ENCODE measurements at places on chromosomes 5 and 9.

DNA sequence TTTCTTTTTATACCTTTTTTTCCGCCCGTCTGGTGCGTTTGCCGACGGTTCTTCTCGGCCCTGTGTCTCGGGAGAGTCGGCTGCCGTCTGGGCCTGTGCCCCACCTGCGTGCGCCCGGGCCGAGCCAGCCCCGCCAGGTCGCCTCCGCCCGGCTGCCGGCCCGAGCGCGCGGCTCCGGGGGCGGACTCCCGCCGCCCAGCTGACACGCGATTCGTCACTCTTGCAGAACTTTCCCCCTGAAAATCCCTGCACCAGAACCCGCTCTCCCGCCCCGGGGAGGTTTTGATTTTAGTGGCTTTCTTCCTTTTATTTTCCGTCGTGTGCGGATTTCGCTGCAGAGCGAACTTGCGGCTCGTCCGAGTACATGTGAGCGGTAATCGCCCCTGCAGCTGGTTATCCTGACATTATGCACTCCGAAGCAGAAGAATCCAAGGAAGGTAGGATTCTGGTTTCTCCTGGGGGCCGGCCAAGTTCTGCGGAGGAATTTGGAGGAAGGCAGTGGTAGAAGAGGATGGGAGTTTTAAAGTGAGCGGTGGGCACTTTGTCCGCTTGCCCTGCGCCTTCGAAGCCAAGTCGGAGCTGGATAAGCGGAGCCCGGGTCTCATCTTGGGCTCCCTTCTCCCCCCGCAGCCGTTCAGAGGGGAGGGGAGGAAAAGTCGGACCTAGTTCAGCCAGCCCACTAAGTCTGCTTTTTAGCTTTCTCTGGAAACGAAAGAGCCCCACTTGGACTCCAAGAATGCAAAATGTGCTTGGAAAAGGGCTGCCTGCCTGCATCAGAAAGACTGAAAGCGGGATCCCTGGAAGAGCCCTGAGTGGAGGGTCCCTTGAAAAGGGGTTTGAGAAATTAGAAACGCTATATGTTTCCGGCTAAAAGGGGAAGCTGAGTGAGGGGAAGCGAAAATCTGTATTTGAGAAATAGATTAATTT, at the start of gene TNFAIP8:
Gene TNFAIP8, plus strand, starts transcription at position 335 of the 927 bp plus-strand sequence. Its CDS starts 72 bp downstream, at position 407.
- no peak for DNase-seq

DNA sequence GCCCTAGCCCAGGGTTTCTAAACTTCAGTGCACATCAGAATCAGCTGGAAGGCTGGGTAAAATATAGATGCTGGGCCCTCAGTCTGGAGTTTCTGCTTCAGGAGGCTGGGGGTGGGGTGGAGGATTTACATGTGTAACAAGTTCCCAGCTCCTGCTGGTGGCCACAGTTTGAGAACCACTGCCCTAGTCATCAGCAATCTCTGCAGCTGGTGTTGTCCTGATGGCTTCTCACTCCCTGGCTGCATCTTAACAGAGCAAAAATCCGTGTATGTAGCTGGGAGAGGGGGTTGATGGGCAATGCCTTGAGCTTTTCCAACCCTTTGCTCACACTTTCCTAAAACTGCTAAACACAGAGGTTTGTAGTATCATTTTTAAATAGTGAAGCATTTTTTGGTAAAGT, 186.0 kb upstream of the KLF9 start:
- DNase-seq: no peak

GRCh38 chr5:150144246-150144801, 11.3 kb downstream of the PDGFRB start:
- no peak for DNase-seq

DNA sequence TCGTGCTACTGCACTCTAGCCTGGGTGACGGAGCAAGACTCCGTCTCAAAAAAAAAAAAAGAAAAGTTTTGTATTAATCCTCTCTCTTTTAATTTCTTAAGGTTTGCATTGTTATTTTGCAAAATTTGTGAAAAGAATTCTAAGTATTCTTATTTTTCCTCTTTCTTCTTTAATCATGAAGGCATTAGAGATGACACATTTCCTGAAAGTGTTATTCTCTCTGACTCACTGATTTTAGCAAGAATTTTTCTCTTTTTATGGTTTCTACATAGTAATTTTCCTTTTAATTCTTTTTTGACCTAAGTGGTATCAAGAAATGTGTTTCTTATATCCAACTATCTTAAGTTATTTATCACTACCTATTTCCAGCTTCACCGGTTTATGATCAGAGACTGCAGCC, 78.0 kb downstream of the NSUN2 start:
- DNase-seq: no peak

- DNase-seq: no peak
Measured at GRCh38 chr5:96726802-96727201, 64.6 kb downstream of the CAST start.

DNA sequence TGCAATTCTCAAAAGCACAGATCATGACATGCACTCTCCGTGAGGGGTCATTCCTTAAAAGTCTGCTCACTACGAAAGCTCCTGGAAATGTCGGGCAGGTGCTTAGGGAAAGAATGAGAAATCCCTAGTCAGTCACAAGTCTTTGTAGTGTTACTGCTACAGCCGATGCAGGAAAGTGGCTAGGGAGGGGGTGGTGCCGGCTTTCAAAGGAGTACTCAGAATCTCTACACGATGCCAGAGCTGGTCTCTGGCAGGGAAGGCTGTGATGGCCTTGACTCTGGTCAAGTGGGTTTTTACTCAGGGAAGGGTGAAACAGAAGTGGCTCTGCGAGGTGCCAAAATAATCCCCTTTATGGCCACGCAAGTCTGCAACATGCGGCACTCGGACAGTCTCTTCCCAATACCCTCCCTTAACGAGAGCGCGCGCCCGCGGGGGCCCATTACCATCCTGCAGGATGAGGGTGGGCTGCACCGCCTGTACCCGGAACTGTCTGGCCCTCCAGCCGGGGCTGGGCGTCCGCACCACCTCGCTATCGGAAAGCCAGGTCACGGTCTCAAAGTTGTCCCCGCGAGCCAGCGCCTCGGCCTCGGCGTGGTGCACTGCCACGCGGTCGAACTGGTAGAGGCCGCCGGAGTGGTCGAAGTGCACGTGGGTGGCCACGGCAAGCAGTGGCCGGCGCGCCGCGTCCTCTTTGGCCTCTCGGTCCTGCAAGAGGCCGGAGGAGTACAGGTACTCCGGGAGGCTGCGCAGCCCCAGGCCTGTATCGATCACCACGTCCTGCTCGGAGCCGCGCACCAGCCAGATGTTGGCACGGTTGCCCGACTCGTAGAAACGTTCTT, 956 bp downstream of the MBLAC2 start:
- peak; percentile 20 for DNase-seq

DNA sequence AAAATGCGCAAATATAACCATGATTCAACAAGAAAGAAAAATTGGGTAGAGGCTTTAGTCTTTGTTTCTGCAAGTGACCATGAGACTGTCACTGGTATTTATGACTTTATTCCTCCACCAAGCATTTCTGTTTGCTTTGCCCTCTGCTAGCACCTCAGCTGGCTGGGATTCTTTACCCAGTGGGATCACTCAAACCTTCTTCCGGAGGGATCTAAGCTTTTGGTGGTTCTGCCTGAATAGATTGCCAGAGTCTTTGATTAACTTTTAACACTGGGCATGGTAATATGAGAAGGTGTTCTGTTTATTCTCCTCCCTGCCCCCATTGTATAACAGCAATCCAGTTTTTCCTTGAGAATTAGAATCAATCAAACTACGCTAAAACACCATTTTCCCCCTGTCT, 59.1 kb upstream of the FBN2 start:
- no peak for DNase-seq

DNA sequence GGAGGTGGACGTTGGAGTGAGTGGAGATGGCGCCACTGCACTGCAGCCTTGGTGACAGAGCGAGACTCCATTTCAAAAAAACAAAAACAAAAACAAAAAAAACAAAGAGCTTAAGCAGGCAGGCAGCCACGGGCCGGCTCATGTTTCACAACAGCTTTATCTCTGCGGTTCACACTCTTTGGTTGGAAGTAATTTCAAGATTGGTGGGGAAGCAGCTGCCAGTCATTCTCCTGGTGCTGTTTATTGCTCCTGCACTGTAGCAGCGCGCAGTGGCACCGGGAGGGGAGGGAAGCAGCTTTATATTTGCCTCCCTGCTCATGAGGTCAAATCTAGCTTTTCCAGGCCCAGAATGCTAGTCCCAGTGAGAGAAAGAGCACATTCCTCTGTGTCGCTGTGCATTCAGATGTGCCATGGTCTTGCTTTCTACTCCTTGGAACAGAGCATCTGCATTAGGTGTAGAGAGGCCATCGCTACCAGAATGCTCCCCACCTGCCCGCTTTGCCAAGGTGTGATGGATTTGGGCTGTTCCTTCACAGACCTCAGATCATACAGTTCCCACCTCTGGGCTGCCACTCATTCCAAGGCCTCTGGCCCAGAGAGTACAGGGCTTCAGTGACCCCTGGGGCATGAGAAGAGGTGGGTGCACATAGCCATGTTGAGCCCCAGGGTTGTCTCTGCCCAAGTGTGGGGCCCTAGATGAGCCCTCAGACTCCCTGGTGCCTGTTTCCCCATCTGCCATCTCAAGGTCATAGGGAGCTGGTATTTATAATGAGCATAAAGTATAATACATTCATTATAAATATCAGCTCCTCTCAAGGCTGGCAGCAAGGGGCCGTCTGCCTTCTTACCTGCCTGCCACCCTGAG, 270.4 kb downstream of the MED10 start:
- no peak for DNase-seq

DNA sequence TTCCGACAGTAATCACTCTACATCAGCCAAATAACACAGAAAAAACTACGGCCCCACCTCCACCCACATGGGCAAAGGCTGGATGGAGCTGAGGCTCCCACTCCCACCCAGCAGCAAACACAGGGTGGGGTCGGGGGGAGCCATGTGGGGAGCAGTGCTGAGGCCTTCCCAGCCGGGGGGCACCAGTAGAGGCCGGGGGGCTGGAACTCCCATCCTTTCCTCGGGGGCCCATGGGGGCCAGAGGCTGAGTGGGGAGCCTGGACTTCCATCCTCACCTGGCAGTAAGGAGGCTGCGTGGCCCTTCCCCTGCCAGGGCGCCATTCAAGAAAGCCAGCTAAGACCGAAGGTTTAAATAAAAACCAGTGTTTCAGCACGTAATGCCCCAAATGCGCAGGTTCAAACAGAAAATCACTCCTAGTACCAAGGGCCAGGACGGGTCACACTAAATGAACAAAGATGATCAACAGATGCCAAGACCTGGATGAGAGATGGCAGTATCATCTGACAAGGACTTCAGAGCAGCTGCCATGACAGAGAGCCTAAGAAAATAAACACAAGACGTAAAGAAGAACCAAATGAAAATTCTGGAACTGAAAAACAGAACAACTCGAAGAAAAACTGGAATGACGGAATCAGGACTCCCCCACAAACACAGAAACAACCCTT, 9.4 kb downstream of the CCDC127 start:
- DNase-seq: no peak

DNA sequence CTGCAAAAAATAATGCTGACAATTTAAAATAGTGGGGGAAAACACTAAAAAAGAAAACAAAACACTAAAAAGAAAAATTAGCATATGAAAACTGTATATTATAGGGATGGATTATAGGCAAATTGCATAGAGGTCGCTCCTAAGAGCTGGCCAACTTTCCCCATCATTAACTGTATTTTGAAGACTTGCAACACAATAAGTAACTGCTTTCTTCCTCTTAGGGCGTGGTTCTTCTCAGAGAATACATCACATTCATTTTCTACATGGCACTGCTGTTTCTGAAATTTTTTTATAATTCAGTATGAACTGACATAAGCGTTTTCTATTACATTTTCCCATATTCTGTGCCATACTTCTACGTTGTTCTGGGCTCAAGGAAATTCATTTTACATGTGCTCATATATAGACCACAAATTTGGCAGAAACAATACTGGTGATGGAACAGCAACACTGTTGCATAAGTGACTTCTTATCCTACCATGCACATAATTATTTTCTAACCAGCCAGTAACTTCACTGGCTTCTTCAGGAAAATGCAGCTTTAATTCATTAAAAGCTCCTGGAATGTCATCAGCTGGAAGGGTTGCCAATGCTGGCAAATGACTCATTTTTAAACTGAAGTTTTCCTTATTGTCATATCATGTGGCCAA, 171.2 kb upstream of the DMAC1 start:
- DNase-seq: no peak

All from right renal pelvis (tissue), 4 donors.